HuH-7.5 (cell line): ENCODE measurements at places on chromosomes 1 and 21.
A peak's percentile ranks its signal among the peaks of the same experiment; 100 is the strongest.

DNA sequence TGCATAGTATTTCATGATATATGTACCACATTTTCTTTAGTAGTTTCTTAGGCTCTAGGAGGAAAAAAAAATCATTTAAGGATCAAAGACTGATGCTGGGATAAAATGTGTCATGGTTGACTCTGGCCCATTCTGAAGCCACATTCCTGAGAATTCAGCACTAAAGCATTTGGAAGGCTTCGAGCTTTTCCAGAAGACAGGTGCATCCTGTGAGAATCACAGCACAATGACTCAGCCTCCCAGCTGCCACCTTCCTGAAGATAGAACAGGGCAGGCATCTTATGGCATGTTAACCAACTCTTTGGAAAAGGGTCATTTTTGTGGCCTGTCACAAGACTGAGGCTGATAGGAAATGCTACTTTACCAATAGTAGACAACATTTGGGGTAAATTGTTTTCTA lies 359.9 kb downstream of the PCP4 start:
- DNase-seq = no peak

DNA sequence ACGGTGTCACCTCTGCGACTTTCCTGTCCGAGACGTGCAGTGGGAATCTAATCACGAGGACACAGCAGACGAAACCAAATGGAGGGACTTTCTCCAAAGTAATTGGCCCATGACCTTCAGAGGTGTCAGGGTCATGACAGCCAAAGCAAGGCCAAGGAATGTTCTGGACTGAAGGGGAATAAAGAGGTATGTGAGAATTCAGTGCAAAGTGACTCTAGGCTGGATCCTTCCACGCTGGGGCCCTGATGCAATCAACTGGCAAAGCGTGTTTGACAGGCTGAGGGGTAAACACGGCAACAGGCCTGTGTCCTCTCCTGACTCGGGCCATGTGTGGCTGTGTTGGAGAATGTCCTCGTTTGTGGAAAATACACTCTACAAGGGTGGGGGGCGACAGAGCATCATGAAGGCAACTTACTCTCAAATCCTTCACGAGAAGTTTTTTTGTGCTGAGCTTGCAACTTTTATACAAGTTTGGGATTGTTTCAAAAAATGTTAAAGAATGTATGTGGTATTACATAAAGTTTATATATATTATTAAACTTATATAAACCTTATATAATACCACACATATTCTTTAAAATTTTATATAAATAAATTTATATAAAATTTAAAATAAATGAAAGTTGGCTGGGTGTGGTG lies 1.7 kb downstream of the CFAP74 start:
- DNase-seq = no peak

DNA sequence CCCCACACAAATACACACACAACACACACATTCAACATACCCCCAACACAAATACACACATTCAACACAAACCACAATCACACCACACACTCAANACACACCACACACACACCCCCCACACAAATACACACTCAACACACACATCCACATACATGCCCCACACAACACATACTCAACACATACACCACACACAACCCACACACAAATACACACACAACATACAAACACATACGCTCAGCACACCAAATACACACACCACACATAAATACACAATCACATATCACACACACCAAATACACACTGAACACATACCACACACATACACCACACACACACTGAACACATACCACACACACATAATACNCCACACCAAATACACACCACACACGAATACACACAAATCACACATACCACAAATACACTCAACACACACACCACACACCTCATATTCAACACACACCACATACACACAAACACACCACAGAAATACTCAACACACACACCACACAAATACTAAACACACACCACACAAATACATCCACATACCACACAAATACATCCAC lies 48.9 kb downstream of the PRDM15 start:
- DNase-seq = no peak

- no peak for DNase-seq
Measured at GRCh38 chr21:41863439-41863740, 15.8 kb downstream of the PRDM15 start.

DNA sequence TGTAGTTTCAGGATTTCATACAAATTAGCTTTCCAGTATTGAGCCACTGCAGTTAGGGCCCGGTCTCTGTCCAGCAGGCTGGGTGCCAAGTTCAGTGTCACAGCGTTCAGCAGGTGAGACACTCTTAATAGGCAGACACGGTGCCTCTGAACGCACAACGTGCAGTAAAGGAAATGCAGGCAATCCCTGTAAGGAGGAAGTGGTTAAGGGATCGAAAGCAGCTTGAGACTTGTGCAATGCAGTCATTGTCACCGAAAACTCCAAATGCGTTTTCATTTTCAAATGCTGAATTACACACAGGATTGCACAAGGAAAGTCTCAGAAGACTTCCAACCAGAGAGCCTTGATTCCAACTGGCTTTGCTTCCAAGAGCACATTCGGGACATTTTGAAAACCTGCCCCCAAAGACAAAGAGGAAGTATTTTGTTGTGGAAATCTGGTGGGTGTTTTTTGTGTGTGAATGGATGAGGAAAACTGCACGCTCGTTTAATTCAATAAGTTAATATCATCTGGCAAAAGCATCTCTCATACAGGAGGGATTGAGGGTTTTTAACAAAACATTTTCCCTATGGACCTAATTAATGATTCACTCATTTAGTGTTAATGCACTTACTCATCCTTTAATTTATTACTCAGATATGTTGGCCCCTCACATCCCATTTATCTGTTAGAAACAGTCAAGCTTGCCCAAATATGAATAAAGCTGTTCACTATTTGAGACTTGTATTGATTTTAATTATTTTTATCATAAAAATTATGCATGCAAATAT lies 61.6 kb downstream of the PTGS2 start:
- DNase-seq = no peak

- DNase-seq = no peak
Measured at GRCh38 chr1:179026813-179027669, 1.3 kb downstream of the FAM20B start.

DNA sequence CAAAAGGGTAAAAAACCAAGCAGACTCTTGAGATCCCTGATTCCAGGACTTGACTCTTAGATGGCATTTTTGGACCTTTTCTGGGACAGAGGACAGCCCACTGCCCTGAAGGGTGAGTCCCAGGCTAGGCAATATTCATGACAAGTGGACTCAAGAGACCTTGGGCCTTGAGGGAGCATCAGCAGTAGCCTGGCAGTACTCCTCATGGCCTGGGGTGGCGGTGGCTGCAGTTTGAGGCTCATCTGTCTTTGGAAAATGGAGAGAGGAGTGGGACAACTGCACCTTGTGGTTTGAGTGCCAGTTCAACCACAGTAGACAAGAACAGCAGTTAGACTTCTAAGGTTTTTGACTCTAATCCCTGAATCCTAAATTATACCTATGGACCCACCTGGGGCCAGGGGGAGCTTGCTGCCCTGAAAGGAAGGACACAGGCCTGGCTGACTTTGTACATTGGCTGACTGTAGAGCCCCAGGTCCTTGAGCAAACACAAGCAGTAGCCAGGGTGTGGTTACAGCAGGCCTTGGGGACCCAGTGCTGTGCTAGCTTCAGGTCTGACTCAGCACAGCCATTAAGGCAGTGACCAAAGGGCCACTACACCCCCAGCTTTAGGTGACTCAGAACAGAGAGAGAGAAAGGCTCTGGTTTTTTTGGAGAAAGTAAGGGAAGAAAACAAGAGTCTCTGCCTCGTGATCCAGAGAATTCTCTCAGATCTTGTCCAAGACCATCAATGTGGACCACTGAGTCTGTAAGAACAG lies 1023.2 kb downstream of the KCNT2 start:
- no peak for DNase-seq

GRCh38 chr1:97138515-97139032 lies 417.0 kb downstream of the PTBP2 start:
- DNase-seq = no peak

GRCh38 chr1:81304187-81304586 lies 496.5 kb upstream of the ADGRL2 start:
- no peak for DNase-seq

DNA sequence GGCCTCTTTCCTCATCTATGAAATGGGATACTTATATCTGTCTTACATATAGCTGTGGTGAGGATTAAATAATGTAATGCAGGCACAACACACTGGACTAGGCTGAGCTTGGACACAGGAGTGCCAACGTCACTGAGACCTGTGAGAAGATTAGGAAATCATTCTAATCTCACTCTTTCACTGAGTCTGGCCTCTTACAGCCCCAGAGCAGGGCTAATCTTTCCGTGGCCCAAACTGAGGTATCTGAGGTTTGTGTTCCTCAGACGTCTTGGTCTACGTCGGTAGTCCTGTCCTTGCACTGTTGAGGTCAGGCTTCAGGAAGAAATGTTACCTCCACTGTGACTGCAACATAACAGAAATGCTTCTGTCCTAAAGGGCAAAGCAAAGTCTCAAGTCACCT lies 22.6 kb upstream of the A3GALT2 start:
- DNase-seq = no peak

GRCh38 chr1:236120721-236121153 lies 21.6 kb upstream of the GPR137B start:
- DNase-seq = no peak

GRCh38 chr1:171422511-171422910 lies 62.8 kb upstream of the PRRC2C start:
- no peak for DNase-seq

DNA sequence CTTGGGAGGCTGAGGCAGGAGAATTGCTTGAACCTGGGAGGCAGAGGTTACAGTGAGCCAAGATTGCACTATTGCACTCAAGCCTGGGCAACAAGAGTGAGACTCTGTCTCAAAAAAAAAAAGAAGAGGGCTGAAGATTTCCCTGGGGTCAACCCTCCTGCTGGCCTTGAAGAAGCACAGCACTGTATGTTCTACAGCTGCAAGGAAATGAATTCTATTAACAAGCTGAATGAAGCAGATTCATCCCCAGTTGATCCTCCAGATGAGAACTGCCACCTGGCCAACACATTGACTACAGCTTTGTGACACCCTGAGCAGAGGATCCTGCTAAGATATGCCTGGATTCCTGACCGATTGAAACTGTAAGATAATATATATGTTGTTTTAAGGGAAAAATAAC lies 129.5 kb downstream of the ADSS2 start:
- no peak for DNase-seq

DNA sequence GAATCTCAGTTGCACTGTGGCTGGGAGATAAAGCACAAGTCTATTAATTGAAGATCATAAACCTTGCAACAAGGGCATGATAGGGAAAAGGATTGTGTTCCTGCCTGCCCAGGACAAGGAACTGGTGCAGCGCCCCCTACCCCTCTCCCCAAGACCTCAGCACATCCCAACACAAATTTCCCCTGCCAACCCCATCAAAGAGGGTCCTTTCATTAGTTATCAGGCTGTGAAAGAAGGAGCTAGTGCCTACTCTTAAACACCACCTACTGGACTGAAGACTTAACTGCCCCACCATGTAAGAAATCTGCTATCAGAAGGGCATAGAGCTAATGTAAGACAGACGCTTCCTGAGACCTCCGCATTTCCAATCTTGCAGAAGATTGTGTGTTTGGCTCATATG lies 372.6 kb downstream of the AGBL4 start:
- DNase-seq = no peak

- peak; percentile 88 for DNase-seq
Measured at GRCh38 chr1:999725-1000356, at the start of gene HES4. Gene HES4 (minus strand): TSS chr1:1000097. CDS start chr1:999973, 124 bp downstream.

DNA sequence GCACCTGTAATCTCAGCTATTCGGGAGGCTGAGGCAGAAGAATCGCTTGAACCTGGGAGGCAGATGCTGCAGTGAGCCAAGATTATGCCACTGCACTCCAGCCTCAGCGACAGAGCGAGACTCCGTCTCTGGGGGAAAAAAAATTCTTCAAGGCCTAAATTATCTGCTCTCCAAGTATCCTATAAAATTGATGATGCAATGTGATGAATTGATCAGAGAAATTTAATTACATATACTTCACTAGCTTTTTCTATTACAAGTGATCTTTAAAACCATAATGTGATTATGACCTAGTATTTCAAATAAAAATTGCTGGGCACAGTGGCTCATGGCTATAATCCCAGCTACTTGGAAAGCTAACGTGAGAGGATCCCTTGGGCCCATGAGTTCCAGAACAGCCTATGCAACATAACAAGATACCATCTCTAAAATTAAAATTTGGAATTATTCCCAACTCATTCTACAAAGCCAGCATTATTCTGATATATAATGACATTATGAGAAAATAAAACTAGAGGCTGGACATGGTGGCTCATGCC lies 43.7 kb downstream of the ARID4B start:
- DNase-seq = no peak

DNA sequence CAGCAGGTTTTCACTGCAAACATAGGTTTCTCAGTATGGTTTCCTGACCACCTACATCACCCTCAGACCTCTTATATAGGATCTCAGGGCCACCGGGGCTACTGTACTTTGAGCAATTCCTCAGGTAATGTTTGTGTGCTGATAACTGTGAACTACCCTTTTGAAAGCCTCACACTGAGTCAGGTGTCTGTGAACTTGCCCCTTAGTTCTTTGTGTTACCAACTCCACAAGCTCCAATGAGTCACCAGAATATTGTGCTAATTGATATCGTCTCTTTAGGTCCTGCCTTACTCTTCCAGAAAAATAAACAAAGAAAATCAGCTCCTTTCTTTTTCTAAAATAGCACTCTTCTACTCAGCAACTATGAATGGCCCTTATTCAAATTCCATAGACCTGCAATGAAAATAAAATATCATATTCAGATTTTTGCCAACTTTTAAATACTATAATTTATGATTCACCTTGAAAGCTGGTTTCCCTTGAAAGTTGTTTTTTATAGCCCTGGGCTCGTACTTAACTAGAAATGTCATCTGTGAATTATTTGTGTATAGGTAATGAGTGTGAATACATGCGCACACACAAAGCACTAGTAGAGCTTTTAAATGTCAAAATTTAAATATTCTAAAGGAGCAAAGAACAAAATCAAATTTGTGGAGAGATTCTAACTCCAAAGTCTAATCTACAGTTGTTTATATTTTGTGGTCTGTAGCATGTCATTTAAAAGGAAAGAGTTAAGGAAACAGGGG lies 88.1 kb upstream of the WARS2 start:
- DNase-seq = no peak

GRCh38 chr1:49190138-49190537 lies 413.4 kb upstream of the BEND5 start:
- DNase-seq = no peak

- peak; percentile 93 for DNase-seq
Measured at GRCh38 chr1:35564037-35564883, 6.7 kb downstream of the NCDN start.
